M059J (cell line): ENCODE measurements at places on chromosomes 1 and 21. TPM values are rescaled to one million over a fixed set of nuclear protein-coding genes. Genes with fewer than 3 reads are reported as not detected.

Gene TRIM62
- 14.4 and 15.6 TPM in 2 replicates for total RNA-seq

Gene PRKCZ
- total RNA-seq: 0.44 TPM in 1 of 2 replicates, not detected in the other

Gene SLC44A3
- 1.4 and 2.8 TPM in 2 replicates for total RNA-seq

Gene PRR9
- not detected in 2 replicates for total RNA-seq

Gene FCMR
- total RNA-seq: 0.34 and 3.5 TPM in 2 replicates

Gene HPDL
- total RNA-seq: not detected in 2 replicates

Gene DIO1
- not detected in 2 replicates for total RNA-seq

Gene PSRC1
- 68.3 and 83.5 TPM in 2 replicates for total RNA-seq

Gene HORMAD1
- total RNA-seq: not detected in 2 replicates

Gene ZBTB8B
- 0.02 and 0.32 TPM in 2 replicates for total RNA-seq

Gene FLG2
- not detected in 2 replicates for total RNA-seq

Gene LCE1B
- not detected in 2 replicates for total RNA-seq

Gene PLA2G2C
- not detected in 2 replicates for total RNA-seq

Gene TOMM20
- total RNA-seq: 44.5 and 72.8 TPM in 2 replicates

Gene AMY1A
- total RNA-seq: not detected in 2 replicates

Gene ITLN2
- not detected in 2 replicates for total RNA-seq

Gene LORICRIN
- total RNA-seq: not detected in 2 replicates

Gene CBR3
- 57.9 and 75.6 TPM in 2 replicates for total RNA-seq

Gene SEMA6C
- 0.12 and 0.79 TPM in 2 replicates for total RNA-seq

Gene PLA2G2A
- total RNA-seq: not detected in 2 replicates

Gene RNU1-4
- not detected in 2 replicates for total RNA-seq

Gene NBL1
- total RNA-seq: 30.7 and 36.9 TPM in 2 replicates

Gene PLEKHG5
- 3.9 and 11.2 TPM in 2 replicates for total RNA-seq

Gene SPRR1A
- total RNA-seq: not detected in 2 replicates

Gene HRNR
- not detected in 2 replicates for total RNA-seq

Gene TRIM45
- 1.5 and 4.2 TPM in 2 replicates for total RNA-seq

Gene S100A11
- total RNA-seq: 784 and 824 TPM in 2 replicates

Gene RAB3B
- total RNA-seq: 7.4 and 12.6 TPM in 2 replicates

Gene NOTCH2NLA
- total RNA-seq: 23.1 and 43.1 TPM in 2 replicates

Gene BSND
- not detected in 2 replicates for total RNA-seq

Gene SEMA4A
- total RNA-seq: 0.37 and 1.3 TPM in 2 replicates

Gene TPTE
- total RNA-seq: not detected in 2 replicates

Gene LAMC1
- 161 and 321 TPM in 2 replicates for total RNA-seq

Gene OMA1
- 18.9 and 21.4 TPM in 2 replicates for total RNA-seq

Gene DMBX1
- total RNA-seq: not detected in 2 replicates

Gene VANGL1
- 14.3 and 24.5 TPM in 2 replicates for total RNA-seq

Gene G0S2
- total RNA-seq: 267 and 322 TPM in 2 replicates

Gene DNALI1
- 0.49 and 1.9 TPM in 2 replicates for total RNA-seq

Gene CD1B
- not detected in 2 replicates for total RNA-seq

Gene LY9
- total RNA-seq: not detected in 2 replicates

Gene OR10Z1
- not detected in 2 replicates for total RNA-seq

Gene BLZF1
- 58.4 and 58.8 TPM in 2 replicates for total RNA-seq

Gene ANXA9
- 0.25 TPM in 1 of 2 replicates, not detected in the other for total RNA-seq

Gene SPRR1B
- not detected in 2 replicates for total RNA-seq
